ENCODE measurements at places on chromosomes 13 and 19. TPM values are rescaled to one million over a fixed set of nuclear protein-coding genes. Genes with fewer than 3 reads are reported as not detected.
A peak's percentile ranks its signal among the peaks of the same experiment; 100 is the strongest.

TEX26 gene
- total RNA-seq, result not detected

C1QTNF9B gene
- total RNA-seq, result not detected

PCSK4 gene
- total RNA-seq, result 5.5 TPM

DNA sequence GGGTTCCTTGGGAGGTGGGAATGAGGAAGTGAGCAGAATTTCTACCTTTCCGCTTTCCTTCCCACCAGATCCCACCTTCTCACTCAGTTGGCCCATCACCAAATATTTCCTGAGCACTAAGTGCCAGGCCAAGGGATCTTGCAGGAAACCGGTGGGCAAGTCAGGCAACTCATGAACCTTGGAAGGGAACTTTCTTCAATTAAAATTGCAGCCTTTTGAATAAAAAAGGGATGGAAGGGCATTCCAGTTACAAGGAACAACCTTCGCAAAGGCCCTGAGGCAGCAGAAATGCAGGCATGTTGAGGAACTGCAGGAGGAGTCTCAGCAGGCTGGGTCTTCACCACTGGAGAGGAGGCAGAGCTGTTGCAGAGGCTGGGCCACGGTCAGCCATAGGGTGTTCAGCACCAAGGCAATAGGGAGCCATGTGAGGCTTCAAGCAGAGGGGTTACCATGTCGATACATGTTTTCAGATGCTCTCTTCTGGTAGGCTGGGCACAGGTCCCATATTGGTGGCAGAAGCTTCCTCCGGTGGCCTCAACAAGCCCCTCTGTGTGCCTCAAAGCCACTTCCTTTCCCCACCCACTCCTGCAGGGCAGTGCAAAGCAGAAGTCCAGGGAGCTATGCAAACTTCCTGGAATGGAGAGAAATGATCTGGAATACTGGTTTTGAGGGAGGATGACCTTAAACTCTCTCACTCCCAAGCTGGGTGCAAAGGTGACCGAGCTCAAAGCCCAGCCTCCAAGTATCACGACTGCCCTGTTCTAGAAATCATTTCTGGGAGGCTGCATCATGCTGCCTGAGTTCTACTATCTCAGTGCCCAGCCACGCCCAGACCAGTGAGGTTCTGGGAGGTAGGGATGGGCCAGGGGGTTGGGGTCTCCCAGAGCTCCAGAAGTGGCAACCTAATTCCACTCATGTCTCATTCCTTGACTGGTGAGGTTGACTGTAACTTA lies at the start of gene FUT6:
TSS of gene FUT6 (minus strand) at position 638 of the 953 bp plus-strand sequence. CDS start 7,135 bp downstream, outside the sequence.
- no peak for DNase-seq

DNA sequence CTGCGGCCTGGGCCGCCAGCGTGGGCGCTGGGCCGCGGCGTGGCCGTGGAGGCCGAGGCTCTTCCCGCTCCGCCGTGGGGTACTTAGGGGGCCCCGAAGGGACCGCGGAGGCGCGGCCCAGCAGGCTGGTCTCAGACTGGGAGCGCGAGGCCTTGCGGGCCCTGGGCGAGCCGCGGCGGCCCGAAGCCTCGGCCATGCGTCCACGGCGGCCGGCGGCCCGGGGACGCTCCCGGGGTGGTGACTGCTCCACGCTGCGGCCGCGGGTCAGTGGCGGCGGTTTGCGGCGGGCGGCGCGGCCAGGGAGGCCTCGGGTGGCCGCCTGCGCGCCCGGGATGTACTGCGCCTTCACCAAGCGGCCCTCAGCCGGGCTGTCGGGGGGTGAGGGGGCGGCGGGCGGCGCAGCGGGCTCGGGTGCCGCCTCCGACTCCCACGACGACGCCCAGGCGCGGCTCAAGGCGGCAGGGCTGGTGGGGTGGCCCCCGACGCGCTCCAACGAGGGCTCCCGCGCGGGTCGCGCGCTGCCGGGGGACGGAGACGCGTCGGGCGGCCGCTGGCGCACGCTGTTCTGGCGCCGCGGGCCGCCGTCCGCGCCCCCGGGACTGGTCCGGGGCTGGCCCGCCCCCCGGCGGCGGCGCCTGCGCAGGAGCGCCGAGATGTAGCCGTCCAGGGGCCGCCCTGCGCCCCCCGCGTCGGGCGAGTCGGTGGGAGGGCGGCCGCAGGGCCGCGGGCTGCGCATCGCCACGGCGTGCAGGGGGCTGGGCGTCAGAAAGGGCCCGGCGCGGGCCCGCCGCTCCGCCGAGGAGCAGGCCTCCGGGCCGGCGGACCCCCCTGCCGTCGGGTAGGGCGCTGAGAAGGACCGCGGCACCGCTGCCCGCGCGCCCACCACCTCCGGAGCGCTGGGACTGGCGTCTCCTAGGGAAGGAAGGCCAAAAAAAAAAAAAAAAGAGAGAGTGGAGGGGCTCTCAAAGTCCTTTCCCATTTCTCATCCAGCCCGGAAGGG lies 11.7 kb downstream of the DACT3 start:
- no peak for DNase-seq

DNA sequence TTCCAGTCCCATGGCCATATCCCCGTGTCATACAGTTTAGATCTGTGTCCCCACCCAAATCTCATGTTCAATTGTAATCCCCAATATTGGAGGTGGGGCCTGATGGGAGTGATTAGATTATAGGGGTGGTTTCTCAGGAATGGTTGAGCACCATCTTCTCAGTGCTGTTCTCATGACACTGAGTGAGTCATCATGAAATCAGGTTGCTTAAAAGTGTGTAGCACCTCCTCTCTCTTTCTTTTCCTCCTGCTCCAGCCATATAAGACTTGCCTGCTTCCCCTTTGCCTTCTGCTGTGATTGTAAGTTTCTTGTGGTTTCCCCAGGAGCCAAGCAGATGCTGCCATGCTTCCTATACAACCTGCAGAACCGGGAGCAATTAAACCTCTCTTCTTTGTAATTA lies 197.8 kb downstream of the NALCN start:
- DNase-seq, result no peak

DNA sequence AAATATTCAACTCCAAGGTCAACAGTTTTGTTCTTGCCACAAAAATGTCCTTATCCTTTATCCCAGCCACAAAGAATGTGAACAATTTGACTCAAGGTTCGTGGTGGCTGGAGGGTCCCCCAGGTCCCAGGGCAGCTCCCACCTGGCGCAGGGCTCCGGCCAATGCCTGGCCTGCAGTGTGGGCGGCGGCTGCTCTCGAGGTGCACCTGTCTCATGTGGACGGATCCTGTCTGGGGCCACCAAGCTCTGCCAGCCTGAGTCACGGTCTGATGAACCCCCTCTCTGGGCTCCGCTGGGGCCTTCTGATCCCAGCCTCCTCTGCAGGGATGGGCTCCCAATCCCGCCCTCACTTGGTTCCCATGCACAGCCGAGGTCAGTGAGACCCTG lies 49.4 kb downstream of the GAS6 start:
- no peak for DNase-seq

GRCh38 chr13:44050450-44051063 lies 170.9 kb downstream of the LACC1 start:
- DNase-seq, result peak; percentile 4

DNA sequence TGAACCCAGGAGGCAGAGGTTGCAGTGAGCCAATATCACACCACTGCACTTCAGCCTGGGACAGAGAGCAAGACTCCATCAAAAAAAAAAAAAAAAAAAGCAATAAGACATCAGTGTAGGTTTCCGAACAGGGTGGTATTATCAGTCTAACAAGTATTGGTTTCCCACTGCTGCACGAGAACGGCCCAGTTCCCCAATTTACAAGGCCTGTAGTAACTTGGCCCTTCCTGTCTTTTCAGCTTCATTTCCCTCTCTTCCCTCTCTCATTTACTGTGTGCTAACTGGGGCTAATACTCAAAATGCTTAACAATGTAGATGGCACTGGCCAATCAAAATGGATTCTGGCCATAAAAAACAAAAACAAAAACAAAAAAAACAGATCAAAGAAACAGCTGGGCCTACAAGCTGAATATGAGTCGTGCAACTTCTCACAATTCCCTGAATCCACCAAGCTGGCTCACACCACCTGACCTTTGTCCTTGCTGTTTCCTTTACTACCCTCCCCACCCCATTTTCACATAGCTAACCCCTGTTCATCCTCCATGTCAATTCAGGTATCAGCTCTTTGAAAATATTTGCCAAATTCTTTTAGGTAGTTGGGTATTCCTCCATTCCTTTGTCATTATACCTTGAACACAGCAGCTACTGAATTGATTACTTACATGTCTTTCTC lies 2.4 kb downstream of the TEX101 start:
- DNase-seq, result no peak

DNA sequence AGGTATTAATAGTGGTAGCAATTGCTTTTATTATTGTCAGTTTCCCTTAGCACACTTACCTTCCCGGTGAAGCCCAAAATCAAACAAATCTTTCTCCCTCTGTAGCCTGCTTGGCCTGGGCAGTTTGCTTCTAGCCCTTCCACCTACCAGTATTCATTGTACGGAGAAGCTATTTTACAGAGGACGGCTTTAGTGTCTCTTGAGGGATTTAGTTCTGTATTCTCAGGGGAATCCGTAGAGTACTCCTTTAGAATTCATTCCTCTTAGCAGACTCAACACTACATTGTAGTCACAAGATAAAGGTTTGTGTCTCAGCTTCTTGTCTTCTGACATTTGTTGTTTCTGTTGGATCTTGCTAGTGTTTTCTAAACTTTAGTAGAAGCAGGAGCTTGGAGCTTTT lies 24.1 kb upstream of the WTIP start:
- no peak for DNase-seq

DNA sequence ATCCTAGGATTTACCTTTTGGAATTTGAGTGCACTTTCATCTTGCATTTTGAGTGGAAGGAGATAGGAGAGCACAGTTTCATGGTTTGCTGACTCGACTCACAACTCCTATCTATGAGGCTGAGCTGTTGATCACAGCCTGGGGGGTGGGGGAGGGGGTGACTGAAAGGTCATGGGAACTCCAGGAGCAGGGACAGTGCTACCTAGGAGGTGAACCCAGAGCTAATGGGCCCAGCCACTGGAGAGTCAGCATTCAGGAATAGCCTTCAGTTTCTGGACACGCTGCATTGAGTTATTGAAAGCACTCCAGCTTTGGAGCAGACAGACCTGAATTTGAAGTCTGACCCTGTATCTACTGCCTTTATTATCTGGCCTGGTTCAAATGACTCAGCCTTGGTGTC lies 339.9 kb downstream of the SLC7A1 start:
- no peak for DNase-seq

- no peak for DNase-seq
Measured at GRCh38 chr19:3683405-3684053, 16.7 kb downstream of the PIP5K1C start.

DNA sequence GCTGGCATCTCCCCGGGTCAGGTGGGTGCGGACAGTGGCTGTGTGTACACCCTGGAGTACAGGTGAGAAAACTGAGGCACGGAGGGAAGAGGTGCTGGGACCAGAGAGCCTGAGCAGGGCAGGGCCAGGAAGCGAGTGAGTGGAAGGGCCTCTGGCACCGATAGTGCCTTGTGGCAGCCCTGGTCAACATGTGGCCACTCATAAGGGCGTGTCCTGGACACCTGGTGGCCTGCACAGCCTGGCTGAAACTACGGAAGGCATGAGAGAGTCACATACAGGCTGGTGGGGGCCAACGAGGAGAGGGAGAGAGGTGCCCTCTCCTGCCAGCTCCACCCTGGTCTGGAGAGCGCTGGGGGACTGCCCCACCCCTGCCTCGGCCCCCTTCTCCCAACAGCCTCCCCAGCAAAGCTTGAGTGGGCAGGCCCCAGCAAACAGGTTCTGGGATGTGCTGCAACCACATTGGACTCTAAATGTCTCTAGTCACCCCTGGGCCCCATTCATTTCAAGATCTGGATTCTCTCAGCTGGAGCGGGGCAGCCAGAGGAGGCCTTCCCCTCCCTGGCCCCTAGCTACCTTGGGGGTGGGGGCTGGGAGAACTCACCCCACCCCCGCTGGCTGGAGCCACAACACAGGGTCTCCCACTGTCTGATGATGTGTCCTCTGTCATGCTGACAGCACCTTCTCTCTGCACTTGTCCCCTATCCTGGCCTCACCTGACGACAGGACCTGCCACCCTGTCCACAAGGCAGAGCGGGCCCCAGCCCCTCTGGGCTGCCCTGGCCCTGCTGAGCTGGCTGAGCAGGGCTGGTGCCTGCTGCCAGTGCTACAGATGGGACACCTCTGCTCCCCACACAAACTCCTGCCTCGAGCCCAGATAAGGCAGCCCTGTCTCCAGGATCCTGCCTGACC lies 5.8 kb downstream of the CBARP start:
- DNase-seq, result no peak

DNA sequence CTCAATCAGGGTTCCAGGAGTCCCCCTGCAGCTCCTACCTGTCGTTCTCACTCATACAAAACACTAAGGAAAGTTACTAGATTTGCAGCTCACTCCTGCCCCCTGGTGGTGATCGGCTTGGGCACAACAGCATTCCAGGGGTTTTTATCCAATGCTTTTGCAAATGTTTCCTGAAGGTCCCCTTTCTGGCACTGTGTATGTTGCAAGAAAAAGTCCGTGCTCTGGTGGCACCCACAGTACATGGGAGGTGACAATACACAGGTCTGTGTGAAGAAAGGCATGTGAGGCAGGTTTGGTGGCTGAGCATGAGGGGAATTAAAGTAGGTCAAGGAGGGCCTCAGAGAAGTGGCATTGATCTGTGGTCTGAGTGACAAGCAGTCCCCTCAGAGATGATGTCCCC lies 8.6 kb upstream of the TYK2 start:
- peak; percentile 86 for DNase-seq

- DNase-seq, result no peak
Measured at GRCh38 chr13:78382491-78382890, 220.9 kb downstream of the POU4F1 start.

- no peak for DNase-seq
Measured at GRCh38 chr13:53343361-53343744, 314.7 kb downstream of the OLFM4 start.
